ENCODE measurements at places on chromosomes 7 and 10.

GRCh38 chr7:137439829-137440825 lies 96.6 kb upstream of the PTN start:
- DNase-seq: no peak

GRCh38 chr10:31073211-31073610 lies 41.5 kb upstream of the ZNF438 start:
- no peak for DNase-seq

DNA sequence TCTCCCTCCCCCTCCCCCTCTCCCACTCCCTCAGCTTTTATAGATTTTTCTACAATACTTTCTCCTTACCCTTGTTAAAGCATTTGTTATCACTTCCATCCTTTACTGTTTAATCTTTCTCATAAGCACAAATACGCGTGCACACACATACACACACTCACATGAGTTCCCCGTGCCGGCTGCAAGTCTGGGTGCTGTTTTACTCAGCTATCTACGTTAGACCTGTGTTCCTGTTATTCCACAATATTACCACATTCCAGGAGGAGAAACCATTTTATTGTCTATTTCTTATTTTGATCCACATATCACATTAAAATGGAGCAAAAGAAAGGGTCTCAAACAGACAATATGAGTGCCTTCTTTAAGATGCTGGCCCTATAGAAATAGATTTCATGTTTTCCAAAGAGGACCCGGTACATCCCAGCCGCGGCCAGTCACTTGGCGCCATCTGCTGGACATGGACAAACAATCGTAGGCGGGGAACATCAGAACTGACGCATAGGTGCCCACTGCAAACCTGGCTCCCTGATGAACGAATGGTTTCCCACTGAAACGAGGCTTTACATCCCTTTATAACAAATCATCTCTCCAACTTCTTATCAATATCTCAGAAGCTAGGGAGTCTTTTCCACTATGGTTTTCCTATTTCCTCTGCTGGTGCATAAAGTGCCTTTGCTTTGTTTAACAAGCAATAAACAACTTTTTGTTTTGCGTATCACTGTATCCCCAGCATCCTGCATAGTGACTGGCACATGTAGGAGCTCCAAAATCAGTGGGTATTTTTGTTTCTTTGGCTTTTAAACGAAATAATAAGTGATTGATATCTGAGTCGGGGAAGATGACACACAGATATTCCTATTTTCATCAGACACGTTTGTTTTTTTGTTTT lies 25.2 kb upstream of the OPTN start:
- DNase-seq: peak; percentile 44

- DNase-seq: no peak
Observed at GRCh38 chr7:64655811-64656210, 10.1 kb upstream of the ZNF107 start.

GRCh38 chr7:123966936-123967335 lies 41.9 kb downstream of the SPAM1 start:
- no peak for DNase-seq

GRCh38 chr10:22550732-22551131 lies 163.6 kb downstream of the PIP4K2A start:
- no peak for DNase-seq

- peak; percentile 55 for DNase-seq
Observed at GRCh38 chr10:47364366-47364765, 16.2 kb downstream of the RBP3 start.

DNA sequence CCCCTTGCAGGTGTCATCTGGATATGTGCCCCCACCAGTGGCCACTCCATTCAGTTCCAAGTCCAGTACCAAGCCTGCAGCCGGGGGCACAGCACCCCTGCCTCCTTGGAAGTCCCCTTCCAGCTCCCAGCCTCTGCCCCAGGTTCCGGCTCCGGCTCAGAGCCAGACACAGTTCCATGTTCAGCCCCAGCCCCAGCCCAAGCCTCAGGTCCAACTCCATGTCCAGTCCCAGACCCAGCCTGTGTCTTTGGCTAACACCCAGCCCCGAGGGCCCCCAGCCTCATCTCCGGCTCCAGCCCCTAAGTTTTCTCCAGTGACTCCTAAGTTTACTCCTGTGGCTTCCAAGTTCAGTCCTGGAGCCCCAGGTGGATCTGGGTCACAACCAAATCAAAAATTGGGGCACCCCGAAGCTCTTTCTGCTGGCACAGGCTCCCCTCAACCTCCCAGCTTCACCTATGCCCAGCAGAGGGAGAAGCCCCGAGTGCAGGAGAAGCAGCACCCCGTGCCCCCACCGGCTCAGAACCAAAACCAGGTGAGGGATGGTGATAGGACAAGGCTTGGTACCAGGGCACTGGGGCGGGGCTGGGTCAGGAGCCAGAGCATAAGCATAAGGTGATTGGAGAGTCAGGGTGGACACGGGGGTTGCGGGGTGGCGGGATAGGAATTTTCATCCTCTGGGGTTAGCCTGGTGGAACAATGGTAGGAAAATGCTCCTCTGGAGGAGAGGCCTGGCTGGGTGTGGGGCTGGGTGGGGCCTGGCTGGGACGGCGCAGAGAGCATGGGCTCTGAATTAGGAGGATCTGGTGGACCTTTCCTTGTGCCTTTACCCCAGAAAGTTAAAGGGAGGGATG lies 1.9 kb downstream of the ZYX start:
- no peak for DNase-seq

DNA sequence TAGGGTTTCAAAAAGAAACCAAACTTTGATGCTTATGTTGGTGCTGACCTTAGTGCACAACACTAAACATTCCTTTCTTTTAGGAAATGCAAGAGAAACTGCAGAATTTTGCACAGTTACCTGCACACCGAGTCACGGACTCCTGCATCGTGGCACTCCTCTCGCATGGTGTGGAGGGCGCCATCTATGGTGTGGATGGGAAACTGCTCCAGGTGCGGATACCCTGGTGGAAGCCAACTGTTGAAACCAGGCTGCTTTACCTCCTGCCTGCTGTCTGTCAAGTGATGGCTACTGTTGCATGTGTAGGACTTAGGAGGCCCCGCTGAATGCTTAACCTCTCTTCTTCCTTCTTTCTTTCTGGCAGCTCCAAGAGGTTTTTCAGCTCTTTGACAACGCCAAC lies 11.7 kb downstream of the CASP2 start:
- DNase-seq: peak; percentile 1

DNA sequence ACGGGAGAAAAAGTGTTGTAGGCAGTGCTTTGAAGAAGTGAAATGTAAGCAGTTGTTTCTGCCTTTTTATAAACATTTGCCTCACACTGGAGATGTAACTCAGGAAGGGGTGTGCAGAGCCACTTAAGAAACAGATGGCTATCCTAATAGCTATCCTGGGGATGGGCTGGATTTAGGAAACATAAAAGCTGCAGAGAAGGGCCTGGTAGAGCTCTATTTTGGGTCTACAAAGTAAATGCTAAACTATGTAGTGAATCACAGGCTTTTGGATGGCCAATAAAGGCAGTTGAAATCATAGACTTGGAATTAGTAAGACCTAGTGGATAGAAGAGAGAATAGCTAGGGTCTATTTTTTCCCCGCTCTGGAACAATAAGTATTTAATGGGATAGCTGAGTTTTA lies 79.9 kb upstream of the AGR3 start:
- DNase-seq: no peak

DNA sequence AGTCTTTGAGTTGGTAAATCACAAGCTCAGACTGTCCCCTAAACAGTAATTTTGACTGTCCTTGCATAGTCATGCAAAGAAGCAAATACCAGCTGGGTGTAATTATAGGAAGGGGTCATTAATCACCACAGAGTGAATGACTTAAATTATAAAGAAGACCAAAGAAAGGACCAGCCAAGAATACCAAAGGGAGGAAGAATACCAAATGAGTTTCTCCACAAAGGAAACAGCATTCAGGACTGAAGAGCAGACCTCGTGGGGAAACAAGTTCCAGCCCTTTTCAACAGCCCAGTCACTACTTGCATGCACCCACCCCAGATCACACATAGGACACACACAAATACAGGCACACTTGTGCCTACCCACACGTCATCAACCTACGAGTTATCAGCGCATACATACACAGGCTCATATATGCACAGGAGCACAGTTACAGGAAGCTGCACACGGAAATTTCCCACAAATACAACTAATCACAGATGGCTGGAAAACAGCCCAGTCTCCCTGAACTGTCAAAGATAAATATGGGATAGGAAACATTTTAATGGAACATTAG lies 77.6 kb downstream of the DENND2A start:
- no peak for DNase-seq

DNA sequence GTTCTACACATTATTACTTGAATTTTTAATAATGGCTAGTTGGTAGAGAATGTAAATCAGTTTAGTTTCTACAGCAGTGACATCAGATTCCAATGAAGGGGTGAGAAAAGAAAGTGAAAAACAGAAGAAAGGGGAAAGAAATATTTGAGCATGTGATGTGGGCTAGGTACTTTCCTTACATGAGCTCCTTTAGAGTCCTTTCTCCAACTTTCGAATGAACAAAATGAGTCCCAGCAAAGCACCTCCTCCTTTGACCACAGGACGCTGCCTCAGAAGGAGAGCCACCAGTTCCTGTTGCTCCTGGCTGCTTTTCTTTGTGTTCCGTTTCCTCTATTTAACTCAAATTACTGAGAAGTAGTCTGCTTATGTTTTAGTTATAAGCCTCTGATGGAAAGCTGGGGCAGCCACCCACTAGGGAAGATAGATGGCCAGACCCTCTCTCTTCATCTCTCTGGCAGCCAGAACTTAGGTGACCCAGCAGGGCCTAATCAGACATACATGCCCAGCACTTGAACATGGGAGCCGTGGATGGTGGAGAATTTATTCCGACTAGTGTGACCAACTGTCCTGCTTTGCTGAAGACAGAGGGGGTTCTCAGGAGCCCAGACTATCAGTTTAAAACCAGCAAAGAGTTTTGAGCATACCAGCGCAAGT lies 82.4 kb upstream of the NME8 start:
- no peak for DNase-seq

DNA sequence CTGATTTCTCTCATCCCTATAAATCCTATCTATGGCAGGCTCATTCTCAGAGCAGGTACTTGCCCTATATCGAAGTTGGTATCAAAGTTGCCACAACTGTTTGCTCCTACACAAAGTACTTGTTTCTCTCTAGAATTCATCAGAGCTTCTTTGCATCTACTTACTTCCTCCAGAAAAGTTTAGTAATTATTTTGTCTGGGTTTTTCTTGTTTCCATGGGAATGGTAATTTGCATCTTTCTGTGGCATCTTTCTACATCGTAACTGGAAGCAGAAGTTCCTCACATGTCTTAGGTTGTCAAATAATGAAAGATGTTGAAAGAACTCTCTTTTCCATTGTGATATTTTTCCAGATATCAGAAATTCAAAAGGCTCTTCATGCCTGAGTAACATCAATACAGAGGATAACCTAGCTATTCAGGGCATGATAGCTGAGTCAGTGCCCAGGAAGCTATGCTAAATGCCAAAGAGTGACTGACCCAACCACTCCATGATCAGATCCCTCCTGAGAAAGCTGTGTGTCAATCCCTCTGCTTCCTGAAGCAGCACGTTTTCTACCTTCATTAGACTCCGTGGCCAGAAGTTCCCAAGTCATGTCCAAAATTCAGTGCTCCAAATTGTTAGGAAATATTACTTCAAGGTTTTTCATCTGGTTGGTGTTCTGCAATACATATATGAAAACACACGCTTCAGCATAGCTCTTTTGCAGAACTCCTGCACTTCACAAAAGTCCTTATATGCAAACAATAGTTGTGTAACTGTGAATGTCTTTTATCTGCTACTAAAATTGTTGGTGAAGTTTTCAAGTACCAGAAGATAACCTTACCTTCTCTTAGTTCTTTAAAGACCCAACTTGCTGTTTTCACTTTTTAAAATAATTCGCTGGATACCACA lies 216.5 kb downstream of the VTI1A start:
- DNase-seq: no peak

DNA sequence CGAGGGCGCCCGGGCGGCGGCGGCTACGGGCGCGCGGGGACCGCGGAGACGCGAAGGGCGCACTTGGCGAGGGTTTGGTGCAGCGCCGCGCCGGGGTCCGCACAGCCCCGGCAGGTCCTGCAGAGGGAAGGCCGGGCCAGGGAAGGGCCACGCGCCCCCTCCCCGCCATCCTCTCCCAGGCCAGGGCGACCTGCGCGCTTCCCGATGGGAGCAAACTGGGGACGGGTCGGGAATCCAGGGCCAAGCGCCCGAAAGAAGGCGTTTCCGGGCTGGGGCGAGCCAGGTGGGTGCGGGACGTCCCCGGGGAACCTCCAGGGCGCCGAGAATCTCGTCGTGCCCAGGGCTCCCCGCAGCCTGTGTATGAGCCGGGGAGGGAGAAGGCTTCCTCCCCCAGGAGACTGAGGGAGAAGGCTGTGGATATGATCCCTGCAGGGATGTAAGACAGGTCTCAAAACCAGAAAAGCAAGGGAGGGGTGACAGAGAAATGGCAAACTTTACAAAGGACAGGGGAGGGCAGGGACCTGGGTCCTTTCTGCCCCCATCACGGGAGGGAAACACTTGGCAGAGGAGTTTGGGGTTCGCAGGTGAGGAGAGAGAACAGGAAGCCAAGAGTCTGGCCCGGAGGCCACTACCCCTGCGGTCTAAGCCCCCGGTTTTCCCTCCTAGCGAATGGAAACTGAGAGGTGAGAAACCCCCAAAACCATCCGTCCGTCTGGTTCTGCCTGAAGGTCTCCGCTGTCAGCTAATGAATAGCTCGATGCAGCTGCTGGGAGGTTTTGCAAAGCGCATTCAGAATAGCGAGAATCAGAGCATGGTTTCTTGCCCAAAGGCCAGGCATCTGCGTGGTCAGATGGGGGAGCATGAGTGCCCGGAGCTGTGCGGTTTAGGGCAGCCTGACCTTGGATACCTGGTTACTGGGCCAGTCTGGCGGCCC lies 674 bp downstream of the AMZ1 start:
- no peak for DNase-seq

DNA sequence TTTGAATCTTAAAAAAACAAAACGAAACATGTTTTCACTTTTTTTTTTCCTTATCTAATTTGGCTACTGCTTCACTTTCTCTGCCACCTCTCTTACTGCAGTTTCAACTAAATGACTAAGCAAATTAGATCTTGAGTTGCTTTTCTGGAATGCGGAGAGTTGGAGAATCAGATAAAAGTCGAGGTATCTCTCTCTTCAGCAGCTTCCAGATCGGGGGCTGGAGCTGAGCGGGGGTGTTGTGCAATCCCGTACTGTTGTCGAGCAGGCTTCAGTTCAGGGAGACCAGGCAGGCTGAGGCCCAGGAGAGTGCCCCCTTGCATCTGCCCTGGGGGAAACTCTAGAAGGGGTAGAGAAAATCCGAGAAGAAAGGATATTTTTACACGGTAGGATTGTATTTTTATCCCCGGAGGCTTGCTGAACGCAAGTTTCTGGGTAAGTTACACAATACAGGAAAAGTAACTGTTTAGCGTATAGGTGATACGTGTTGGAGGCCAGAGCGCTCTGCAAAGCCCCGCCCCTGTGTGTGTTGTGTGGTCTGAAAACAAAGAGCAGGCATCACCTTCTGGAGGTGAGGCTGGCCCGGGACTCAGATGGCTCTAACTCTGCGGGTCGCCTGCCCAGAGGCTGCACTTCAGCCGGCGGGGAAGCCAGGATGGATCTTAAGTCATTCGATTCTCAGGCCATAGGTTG lies 116.6 kb downstream of the KLF6 start:
- no peak for DNase-seq

All from NCI-H2171 (cell line).